ENCODE measurements at places on chromosomes 6 and 20.

DNA sequence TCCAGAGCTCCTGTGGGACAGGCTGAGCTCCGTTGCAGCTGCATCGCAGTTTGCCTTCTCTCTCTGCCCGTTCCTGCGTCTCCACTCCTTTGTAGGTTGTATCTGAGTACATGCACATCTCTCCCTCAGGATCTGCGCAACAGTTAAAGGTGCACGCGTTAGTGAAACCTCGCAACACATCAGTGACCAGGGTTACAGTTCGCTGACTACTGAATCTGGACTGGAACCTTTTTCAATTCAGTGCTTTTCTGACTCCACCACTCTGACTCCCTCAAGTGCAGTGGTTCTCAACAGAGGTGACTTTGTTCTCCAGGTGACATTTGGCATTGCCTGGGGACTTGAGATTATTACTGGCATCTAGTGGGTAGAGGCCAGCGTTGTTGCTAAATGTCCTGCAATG is 44.0 kb downstream of the UST start:
- no peak for DNase-seq

DNA sequence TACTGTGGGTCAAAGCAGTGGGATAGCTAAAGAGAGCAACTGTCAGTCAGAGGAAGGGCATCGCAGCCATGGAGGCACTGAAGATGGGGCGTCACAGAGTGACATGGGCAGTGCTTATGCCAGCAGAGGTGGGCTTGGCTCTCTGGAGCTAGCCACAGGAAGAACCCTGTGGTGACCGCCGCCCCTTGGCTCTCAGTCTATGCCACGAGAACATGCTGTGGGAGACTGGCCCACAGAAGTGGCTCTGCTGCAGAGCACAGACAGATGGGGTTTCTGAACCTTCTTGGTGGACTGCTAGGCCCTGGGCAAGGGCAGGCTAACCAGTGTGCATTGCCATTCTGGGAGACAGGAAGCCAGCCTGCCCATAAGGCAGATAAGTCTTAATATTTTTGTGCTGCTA is 290.0 kb upstream of the SUPT3H start:
- DNase-seq = no peak

GRCh38 chr6:104423691-104424090 is 436.0 kb downstream of the HACE1 start:
- DNase-seq = no peak

DNA sequence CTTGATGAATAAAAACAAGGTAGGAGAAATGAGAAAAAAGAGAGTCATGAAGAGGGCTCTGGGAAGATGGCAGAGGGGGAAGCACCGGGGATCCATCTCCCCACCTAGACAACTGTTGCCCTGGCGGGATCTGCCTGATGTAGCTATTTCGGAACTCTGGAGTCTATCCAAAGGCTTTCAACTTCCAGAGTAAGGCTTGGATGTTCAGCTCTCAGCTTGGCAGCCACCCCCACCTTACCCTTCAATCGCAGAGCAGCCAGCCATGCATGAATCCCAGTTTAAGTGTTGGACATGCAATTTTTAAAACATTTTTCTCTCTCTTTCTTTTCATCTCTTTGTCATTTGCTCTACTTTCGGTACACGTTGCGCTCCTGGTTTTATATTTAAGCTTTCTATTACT is 275.9 kb upstream of the EXOC2 start:
- DNase-seq = no peak

GRCh38 chr6:146543940-146544615 is 445 bp downstream of the RAB32 start:
- DNase-seq = no peak

- DNase-seq = no peak
Measured at GRCh38 chr6:134550604-134551003, 232.7 kb upstream of the SGK1 start.

- DNase-seq = peak; percentile 7
Measured at GRCh38 chr6:55953335-55953734, 77.9 kb upstream of the BMP5 start.

DNA sequence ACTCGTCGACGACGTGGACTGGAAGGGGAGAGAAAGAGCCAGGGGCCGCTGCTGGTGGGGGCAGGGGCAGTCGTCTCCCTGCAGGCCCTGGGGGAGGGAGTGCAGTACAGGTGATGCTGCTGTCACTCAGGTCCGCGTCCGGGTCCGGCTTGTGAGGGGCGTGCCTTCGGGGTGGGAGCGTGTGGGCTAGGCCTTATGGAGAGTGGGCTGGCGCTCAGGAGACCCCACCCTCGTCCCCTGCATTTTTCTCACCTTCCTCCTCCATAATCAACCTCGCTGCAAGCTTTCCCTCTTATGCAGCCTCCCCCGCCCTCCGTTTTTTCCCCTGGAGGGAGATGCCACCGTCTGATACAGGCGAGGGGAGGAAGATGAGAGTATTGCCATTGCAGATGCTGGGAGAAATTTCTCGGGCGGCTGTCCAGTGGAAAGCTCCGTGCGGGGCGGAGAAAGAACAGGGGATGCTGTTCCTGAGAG is 632 bp downstream of the PCMT1 start:
- no peak for DNase-seq

DNA sequence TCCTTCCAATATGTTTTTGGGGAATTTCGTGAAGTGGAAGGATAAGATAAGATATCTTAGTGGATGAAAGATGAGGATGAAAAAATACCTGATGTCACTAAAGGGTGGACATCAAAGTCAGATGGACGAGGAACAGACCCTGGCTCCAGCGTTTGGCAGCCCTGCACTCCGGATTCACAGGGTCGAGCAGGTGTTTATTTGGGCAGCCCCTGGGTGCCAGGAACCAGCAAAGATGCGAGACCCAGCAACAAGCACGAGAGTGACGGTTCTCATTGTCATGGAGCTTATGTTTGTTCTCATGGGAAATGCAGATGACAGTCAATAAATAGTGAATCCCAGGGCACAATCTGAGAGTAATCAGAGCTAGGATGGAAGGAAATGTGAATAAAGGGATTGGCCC is 131.1 kb downstream of the PHACTR3 start:
- DNase-seq = no peak
